ENCODE measurements at places on chromosomes 6 and 20.
A peak's percentile ranks its signal among the peaks of the same experiment; 100 is the strongest.

DNA sequence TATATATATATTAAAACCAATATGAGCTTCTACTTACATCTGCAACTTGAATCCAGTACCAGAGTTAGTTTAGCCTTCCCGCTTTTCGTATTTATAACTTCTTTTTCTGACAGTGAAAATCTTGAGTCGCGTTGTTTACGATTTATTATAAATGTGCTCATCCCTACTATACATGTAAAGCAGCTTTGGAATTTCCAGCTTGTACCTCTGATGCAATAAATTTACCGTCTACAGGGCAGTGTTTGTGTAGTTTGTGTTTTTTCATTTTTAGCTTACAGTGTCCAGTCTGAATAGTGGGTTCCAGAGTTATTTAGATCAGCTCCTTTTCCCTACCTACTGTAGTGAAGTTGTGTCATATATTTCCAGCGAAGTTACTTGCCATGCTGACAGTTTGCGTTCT, 66.3 kb downstream of the TIAM2 start:
- DNase-seq = no peak

- no peak for DNase-seq
Observed at GRCh38 chr6:31870385-31870921, 7.8 kb upstream of the NEU1 start.

DNA sequence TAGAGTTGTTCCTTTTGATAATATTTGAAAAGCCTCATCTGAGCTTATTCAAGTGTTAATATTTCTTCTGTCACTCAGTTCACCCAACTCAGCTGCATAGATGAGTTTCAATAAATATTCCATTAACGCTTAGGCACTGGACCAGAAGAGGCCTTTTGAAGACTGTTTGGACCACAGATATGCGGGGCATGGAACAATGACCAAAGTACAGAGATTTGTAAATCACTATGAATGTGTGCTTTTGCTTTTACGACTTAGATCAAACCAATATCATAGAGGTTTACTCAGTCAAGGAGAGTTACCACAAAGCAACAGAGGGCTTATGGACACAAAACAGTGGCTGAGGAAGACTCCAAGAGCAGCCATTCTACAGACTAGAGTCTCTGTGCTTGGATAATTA, 99.9 kb downstream of the RTN4IP1 start:
- DNase-seq = no peak

GRCh38 chr6:164184410-164184809, 769.9 kb downstream of the QKI start:
- no peak for DNase-seq

DNA sequence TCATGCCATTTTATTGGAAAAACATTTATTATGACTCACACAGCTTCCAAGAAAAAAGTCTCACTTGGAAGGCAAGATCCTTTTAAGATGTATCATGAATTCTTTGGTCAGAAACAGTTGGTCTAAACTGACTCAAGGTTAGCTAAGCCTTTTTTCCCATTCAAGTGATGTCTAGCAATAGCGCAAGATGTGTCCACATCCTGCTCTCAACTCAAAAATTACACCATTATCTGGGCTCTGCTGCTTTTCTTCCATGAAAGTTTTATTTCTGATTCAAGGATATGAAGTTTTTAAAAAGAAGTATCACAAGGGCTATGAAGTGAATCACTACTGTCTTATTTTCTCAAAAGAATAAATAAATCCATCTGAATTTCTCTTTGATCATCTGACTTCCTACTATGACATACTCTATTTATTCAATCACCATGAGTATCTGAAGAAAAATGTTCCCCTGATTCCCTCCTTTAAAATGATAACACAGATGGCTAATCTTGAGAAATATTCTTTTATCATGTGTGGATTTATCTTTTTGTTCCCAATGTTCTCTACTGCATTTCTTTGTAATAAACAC, 139.2 kb downstream of the AHI1 start:
- DNase-seq = no peak

- DNase-seq = no peak
Observed at GRCh38 chr6:3797231-3798054, 45.9 kb upstream of the PXDC1 start.

- DNase-seq = no peak
Observed at GRCh38 chr6:123636782-123637181, at the start of gene TRDN. Gene TRDN (minus strand): TSS chr6:123636950. CDS start chr6:123636775, 175 bp downstream.

DNA sequence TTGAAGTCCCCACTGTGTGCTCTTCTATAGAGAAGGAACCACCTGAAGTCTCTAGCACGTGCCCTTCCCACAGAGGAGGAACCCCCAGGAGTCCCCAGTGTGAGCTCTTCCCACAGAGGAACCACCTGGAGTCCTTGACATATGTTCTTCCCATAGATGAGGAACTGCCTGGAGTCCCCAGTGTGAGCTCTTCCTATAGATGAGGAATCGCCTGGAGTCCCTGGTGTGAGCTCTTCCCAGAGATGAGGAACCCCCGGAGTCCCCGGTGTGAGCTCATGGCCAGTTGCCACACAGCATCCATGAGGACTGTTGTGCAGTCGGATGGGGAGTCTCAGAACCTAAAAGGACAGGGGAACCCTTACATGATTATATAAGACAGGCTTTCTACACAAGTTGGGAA, 158.1 kb upstream of the THBS2 start:
- DNase-seq = no peak

- no peak for DNase-seq
Observed at GRCh38 chr20:38076548-38076947, 43.0 kb downstream of the RPRD1B start.

DNA sequence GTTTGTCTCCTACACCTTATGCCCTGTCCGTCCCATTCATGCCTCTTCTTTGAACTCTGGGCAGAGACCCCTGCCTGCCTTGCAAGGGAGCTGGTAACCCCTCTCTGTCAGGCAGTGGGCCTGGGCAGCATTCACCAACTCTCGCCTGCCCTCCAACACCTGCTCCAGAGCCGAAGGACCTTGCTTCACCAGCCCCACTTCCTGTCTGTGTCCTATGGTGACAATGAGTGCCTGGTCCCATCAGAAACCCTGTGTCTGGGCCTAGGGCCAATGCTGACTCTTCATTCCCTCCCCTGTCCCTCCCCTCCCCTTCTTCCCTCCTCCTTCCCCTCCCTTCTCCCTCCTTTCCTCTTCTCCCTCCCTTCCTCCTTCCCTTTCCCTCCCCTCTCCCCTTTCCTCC, 22.8 kb upstream of the PCMTD2 start:
- DNase-seq = no peak

- peak; percentile 50 for DNase-seq
Observed at GRCh38 chr6:132167929-132168892, 217.0 kb upstream of the CCN2 start.

DNA sequence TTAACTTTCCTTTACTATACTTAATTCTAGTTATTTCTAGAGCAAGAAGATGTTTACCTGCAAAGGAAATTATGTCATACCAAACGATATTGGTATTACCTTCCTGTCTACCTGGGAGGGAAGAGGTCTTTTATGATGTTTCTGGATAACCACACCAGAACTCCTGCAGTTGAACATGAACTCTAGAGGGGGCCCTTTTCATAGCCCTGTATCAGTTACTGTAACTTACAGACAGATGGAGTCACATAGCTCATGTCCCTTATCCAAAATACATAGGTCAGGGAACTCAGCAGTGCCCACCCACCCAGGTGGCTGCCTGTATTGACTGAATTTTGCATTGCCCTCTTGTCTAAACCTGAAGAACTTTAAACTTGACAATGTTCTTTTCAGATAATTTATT, 35.1 kb upstream of the MYL9 start:
- no peak for DNase-seq

DNA sequence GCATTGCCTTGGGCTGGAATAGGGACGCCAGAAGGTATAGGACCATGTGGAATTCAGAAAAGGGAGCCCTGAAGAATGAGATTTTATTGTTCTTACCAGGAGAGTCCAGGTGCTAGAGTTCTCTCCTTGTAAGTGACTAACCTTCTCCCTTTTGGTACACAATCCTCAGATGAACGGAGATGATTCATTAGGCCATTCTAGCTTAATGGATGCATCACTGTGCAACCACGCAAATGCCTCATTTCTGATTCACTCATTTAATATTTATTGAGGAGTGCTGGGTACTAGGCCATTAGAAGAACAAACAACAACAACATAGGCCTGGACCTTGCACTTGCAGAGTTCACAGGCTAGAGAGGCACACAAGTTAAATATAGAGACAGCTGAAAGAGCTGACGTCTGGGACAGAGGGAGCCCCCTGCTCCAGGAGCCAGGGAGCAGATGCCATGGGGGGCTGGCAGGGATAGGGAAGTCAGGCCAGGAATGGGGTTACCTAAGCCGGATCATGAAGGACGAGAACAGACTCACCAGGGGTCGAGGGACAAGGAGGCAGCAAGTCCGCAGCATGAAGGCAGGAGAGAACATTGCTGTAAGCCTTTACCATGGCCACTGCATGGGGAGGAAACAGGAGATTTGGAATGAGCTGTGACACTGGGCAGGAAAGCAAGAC, 179.5 kb upstream of the AKAP12 start:
- no peak for DNase-seq

GRCh38 chr20:18287546-18287914, 797 bp upstream of the ZNF133 start:
- no peak for DNase-seq

GRCh38 chr6:138372711-138373463, 4.8 kb upstream of the SMIM28 start:
- DNase-seq = no peak

DNA sequence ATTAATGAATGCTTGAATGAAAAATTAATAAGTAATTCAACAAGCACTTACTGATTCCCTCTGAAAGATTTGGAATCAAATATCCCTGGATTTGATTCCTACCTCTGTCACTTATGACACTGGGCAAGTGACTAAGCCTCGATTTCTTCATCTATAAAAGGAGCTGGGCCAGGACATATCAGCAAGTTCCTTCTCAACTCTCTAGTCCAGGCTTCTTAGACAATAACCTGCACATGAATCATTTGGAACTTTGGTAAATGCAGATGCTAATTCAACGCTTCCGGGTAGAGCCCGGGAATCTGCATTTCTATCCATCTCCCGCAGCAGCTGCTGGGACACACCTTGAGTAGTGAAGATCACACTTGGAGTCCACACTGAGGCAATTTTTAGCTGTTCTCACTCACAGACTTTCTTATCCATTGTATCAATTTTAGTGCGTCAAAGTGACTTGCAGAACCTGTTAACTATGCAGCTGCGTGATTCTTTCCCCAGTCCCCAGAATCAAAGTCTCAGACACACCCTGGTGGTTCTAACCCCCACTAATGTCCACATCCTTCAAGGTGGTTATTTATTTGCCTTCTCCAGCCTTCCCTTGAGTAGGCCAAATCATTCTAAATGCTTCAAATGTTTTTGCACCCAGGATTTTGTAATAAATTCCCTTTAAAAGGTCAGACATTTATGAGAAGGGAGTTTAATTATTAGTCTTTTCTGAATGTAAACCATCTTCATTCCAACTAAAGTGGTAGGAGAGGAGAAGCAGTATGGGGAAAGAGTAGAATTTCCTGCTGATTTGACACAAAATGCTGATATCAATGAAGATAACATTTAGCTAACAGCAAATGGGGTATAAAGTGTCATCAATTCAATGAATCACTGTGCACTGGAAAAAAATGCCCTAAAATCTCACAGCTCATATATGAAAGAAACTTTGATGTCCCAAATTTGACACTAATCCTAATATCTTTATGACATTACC, 26.0 kb upstream of the CCND3 start:
- DNase-seq = no peak

- DNase-seq = no peak
Observed at GRCh38 chr20:54000914-54001313, 69.5 kb downstream of the BCAS1 start.

DNA sequence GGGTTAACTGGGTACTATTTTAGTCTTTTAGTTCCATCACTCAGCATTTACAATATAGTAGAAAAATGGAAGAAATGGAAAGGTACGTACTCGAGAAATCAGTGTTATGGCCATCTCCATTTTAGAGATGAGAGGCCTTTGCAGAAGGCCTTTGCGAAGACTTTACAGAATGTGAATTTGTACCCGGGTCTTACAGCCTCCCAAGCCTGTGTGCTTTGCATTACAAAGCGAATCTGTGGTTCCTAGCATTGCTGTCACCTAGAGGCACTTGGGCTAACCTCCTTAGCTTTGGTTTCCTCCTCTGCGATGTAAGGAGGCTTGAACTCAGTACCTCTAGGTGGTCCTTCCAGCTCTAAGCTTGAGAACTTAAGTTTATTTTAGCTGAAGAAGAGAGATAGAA, 10.9 kb downstream of the VAPB start:
- DNase-seq = no peak

DNA sequence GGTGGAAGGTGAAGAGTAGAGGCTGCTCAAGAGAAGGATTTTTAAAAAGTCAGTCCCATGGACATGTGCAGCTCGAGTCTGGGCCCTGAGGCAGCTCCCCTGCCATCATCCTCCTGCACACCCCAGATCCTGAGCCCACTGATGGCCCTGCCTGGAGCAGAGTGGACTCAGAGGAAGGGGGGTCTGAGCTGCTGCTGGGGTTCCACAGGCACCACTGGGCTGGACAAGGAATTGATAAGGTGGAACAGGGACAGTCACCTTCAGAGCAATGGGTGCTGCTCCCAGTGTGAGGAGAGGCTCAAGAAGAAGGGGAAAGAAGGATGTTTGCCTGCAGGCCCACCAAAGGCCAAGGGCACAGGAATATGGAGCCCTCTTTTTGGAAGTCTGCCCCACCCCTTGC, 6.2 kb downstream of the ULBP2 start:
- no peak for DNase-seq

DNA sequence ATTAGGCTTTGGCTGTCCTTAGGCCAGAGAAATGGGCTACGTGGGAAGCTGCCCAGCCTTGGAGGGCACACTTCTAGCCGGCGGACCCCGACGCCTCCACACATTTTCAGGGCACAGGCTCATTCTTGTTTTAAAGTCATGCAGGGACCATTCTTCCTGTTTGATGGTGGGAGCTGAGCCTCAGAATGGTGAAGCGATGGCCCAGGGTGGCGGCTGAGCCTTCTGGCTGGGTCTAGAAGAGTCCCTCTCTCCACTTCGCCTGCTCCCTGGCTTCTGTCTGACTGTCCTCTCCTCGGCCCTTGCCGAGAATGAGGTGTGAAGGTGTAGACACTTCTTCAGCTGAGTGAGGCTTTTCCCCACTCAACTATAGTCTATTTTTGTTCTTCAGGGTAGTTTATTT, 114.4 kb downstream of the SULF2 start:
- no peak for DNase-seq
